ENCODE measurements at places on chromosomes 5 and 9. TPM values are rescaled to one million over a fixed set of nuclear protein-coding genes. Genes with fewer than 3 reads are reported as not detected.

SEMA6A gene
- total RNA-seq, result 3.4 TPM

PCDH1 gene
- 7.4 TPM for total RNA-seq

OR1J2 gene
- not detected for total RNA-seq

NXNL2 gene
- not detected for total RNA-seq

ZDHHC11 gene
- 1.3 TPM for total RNA-seq

PDE6A gene
- total RNA-seq, result 0.13 TPM

S1PR3 gene
- 89.6 TPM for total RNA-seq

OTP gene
- 0.24 TPM for total RNA-seq

WNT8A gene
- not detected for total RNA-seq

All from epithelial cell of alveolus of lung (primary cell).